Mammary microvascular endothelial cell (primary cell): ENCODE measurements at places on chromosomes 2 and 18. TPM values are rescaled to one million over a fixed set of nuclear protein-coding genes. Genes with fewer than 3 reads are reported as not detected.

MYO7B gene
- 0.10 and 0.27 TPM in 2 replicates for total RNA-seq

SNORC gene
- total RNA-seq, result 0.10 and 1.6 TPM in 2 replicates

NETO1 gene
- total RNA-seq, result not detected in 2 replicates

GALR1 gene
- not detected in 2 replicates for total RNA-seq

TLX2 gene
- not detected in 2 replicates for total RNA-seq

NAT8 gene
- not detected in 2 replicates for total RNA-seq

MAPRE3 gene
- 1.2 and 1.4 TPM in 2 replicates for total RNA-seq

NCKAP5 gene
- 0.13 and 0.49 TPM in 2 replicates for total RNA-seq

CLEC4F gene
- total RNA-seq, result 0.10 TPM in 1 of 2 replicates, not detected in the other

REL gene
- total RNA-seq, result 3.9 and 7.0 TPM in 2 replicates

UCN gene
- not detected in 2 replicates for total RNA-seq

RBM44 gene
- 0.10 and 0.20 TPM in 2 replicates for total RNA-seq

RTKN gene
- total RNA-seq, result 3.2 and 5.6 TPM in 2 replicates

ALPG gene
- 0.07 TPM in 1 of 2 replicates, not detected in the other for total RNA-seq

HAAO gene
- total RNA-seq, result not detected in 2 replicates

IHH gene
- total RNA-seq, result not detected in 2 replicates

COLEC11 gene
- 0.25 TPM in 1 of 2 replicates, not detected in the other for total RNA-seq

SMAD2 gene
- 82.0 and 91.3 TPM in 2 replicates for total RNA-seq

ASB18 gene
- not detected in 2 replicates for total RNA-seq

ECEL1 gene
- not detected in 2 replicates for total RNA-seq

MPP4 gene
- 8.3 and 13.2 TPM in 2 replicates for total RNA-seq

PROKR1 gene
- not detected in 2 replicates for total RNA-seq

HOXD8 gene
- 17.3 and 24.1 TPM in 2 replicates for total RNA-seq

RGPD8 gene
- total RNA-seq, result 1.5 and 2.1 TPM in 2 replicates

RAB11FIP5 gene
- total RNA-seq, result 59.0 and 65.0 TPM in 2 replicates

KIAA1328 gene
- total RNA-seq, result 2.5 and 3.9 TPM in 2 replicates

L3MBTL4 gene
- total RNA-seq, result 1.00 and 2.9 TPM in 2 replicates

SP9 gene
- total RNA-seq, result not detected in 2 replicates

POTEC gene
- total RNA-seq, result not detected in 2 replicates

RNU2-63P gene
- under 0.01 TPM in 1 of 2 replicates, not detected in the other for total RNA-seq

TMEM37 gene
- total RNA-seq, result 0.33 and 2.6 TPM in 2 replicates

PLEK gene
- total RNA-seq, result 0.05 TPM in 1 of 2 replicates, not detected in the other

SIX3 gene
- not detected in 2 replicates for total RNA-seq

TUBA4B gene
- not detected in 2 replicates for total RNA-seq

UGT1A5 gene
- total RNA-seq, result not detected in 2 replicates

CD207 gene
- not detected in 2 replicates for total RNA-seq

KYNU gene
- total RNA-seq, result 2.6 and 7.9 TPM in 2 replicates

TACR1 gene
- total RNA-seq, result not detected in 2 replicates

GKN1 gene
- total RNA-seq, result not detected in 2 replicates

FBXO41 gene
- 0.05 and 0.07 TPM in 2 replicates for total RNA-seq

OBSL1 gene
- 2.2 and 2.8 TPM in 2 replicates for total RNA-seq

ARHGAP25 gene
- 10.7 and 11.8 TPM in 2 replicates for total RNA-seq

ST8SIA3 gene
- total RNA-seq, result not detected in 2 replicates
